Activated naive CD8-positive, alpha-beta T cell treated with anti-CD3 and anti-CD28 coated beads, Interleukin-2, amount 50 U/mL, for 24 hours (primary cell): ENCODE measurements at places on chromosomes 11 and 22.

DNA sequence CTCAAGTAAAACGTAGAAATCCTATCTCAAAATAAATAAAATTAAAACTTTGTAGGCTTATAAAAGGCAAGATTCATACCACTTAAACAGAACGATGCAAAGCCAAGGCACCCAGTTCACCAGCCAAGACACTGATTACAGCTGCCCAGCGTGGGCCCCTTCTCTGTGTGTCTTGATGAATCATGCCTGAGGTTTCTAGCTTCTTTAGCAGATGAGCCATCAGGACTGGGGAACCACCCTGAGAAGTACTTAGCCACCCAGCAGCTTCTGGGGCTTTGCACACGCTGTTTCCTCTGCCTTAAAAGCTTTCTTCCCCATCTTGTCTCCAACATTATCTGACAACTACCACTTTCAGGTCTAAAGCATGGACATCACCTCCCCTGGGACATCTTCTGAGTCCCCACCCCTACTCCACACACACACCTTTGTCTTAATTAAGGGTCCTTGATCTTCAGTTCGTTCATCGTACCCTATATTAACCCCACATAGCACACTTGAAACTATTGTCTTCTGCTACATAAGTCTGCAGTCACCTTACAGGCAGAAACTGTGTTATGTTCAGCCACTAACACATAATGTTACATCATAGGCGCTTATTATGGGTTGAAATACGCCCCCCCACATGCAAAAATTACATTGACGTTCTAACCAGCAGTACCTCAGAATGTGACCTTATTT is 8.7 kb upstream of the LAYN start:
- H3K27me3 ChIP-seq = peaks cover 8% of the 10 kb centered on the region
- peaks cover 57% of the 10 kb centered on the region for H3K4me1 ChIP-seq
- H3K27ac ChIP-seq = peak overlapping the region; percentile 96
- peak overlapping the region; percentile 59 for H3K4me3 ChIP-seq

GRCh38 chr11:45409587-45409986 is 123.4 kb upstream of the SYT13 start:
- no peaks in the 10 kb centered on the region for H3K36me3 ChIP-seq
- no peak overlapping the region for H3K4me3 ChIP-seq
- DNase-seq = no peak
- H3K4me1 ChIP-seq = no peaks in the 10 kb centered on the region

- peaks cover 67% of the 10 kb centered on the region for H3K4me1 ChIP-seq
- peak; percentile 51 for DNase-seq
- peaks cover 10% of the 10 kb centered on the region for H3K36me3 ChIP-seq
- H3K27me3 ChIP-seq = no peaks in the 10 kb centered on the region
- peak overlapping the region; percentile 16 for H3K4me3 ChIP-seq
These were observed 2.5 kb upstream of the TPST2 start for GRCh38 chr22:26592421-26592891.

DNA sequence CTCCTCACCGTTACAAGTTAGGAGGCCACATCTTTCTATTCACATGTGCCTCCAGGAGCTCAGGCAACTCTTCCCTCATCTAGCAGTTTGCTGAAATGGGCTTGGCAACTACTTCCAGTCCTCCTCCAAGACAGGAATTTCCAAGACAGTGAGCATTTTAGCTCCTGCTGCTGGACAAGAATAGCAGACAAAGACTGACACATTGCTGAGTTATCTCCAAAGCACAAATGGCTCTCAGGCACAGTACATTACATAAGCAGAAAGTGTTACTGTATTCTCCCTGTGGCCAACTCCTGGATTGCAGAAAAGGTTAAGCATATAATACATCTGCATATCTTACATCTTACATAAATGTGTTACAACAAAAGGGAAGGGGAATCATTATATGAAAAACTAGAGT is 83.2 kb upstream of the POU2AF2 start:
- peaks cover 12% of the 10 kb centered on the region for H3K27me3 ChIP-seq
- no peaks in the 10 kb centered on the region for H3K4me1 ChIP-seq
- H3K27ac ChIP-seq = no peak overlapping the region
- H3K36me3 ChIP-seq = no peaks in the 10 kb centered on the region
- H3K4me3 ChIP-seq = no peak overlapping the region
